H9 (cell line): ENCODE measurements at places on chromosomes 12 and 14. TPM values are rescaled to one million over a fixed set of nuclear protein-coding genes. Genes with fewer than 3 reads are reported as not detected.

Gene PLA2G1B
- total RNA-seq, result not detected in 2 replicates

Gene MED13L
- 51.3 and 52.4 TPM in 2 replicates for total RNA-seq

Gene C3AR1
- not detected in 2 replicates for total RNA-seq

Gene AQP6
- total RNA-seq, result 0.09 and 0.11 TPM in 2 replicates

Gene ANKRD33
- total RNA-seq, result 0.61 and 0.81 TPM in 2 replicates

Gene KLHL33
- 0.04 TPM in 2 replicates for total RNA-seq

Gene PPP4R4
- 3.9 and 5.1 TPM in 2 replicates for total RNA-seq

Gene DYNC1H1
- 319 and 359 TPM in 2 replicates for total RNA-seq

Gene C2CD5
- 35.4 and 36.9 TPM in 2 replicates for total RNA-seq

Gene CLEC4C
- 0.26 TPM in 2 replicates for total RNA-seq

Gene PTHLH
- 0.35 and 0.39 TPM in 2 replicates for total RNA-seq

Gene PTGER2
- 0.68 and 1.0 TPM in 2 replicates for total RNA-seq

Gene SIX6
- not detected in 2 replicates for total RNA-seq

Gene HCAR3
- total RNA-seq, result not detected in 2 replicates

Gene KITLG
- total RNA-seq, result 11.7 and 12.1 TPM in 2 replicates

Gene WNT1
- not detected in 2 replicates for total RNA-seq

Gene SDSL
- total RNA-seq, result 0.46 and 1.1 TPM in 2 replicates

Gene PTPN6
- total RNA-seq, result 18.2 and 19.8 TPM in 2 replicates

DNA sequence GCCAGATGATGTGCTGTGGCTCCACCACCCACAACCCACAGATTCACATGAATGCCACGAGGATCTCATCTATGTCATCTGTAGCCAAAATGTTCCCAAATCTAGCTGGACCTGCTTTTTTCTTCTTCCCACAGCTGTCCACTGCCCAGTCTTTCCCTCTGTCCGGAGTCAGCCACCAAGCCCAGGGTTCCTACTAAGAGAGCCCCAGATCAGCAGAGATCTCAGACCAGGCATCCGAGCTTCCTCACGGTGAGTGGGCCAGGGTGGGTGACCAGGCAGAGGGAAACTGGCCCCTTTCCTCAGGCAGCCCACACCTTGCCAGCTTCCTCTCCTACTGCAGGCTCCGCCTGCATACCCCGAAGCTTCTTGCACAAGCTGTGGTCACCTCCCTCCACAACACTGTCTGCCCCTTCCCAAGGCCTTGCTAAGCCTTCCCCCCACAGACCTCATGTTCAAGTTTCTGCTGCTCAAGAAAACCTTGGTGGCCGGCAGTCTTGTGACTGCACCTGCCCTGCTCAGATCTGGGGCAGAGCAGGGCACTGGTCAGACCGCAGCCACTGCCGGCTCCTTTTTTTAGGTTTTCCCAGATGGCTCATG is 81.4 kb downstream of the ACTN1 start:
- no peak for DNase-seq

GRCh38 chr12:101969-102878 is 35.7 kb downstream of the IQSEC3 start:
- DNase-seq, result peak; percentile 54

- no peak for DNase-seq
Measured at GRCh38 chr14:74567646-74568379, 44.2 kb downstream of the LTBP2 start.

- no peak for DNase-seq
Measured at GRCh38 chr12:56670836-56671235, 17.2 kb downstream of the PTGES3 start.

DNA sequence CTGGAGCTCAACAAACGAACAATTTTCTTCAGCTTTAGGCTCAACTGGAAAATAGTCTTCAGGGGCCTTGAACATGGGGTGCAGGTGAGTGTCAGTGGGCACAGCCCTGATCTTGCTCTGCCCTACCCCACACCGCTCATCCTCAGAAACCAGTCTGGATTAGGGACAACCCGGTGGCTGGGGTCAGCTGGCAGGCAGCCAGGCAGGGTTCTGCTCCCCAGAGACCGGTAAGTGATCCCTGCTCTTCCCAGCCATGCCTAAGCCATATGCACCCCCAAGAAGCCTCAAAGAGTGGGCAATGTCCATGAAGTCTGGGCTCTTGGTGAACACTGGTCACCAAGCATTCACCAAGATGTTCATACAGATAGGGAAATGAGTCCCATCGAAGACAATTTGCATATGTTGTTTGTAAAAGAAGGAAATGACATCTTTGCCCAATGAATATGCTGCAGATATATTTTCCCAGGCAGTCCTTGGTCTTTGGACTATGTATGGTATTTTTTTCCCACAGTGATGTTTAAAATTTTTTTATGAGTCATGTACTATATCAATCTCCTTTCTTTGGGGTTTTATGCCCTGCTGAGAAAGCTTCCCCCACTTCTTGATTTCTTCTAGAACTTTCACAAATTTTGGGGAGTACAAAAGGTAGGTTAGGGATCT is 63.9 kb upstream of the VASH1 start:
- no peak for DNase-seq

- no peak for DNase-seq
Measured at GRCh38 chr12:109540526-109541412, 32.5 kb downstream of the MMAB start.

DNA sequence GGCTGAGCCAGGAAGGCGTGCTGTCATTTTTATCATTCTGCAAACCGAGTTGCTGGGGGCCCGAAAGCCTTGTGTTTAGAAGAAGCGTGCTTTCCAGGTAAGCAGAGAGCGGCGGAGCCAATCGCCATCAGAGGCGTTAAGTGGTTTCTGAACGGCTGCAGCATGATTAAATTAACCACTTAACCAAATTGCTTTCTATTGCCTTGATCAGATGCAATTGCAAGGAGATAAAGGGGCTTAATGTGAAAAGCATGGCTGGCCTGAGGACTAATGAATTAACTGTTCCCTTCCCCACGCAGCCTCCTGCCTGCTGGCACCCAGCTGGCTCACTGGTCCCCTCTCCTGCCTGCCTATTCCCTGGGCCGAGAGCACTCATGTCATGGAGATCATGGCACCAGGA is 36.6 kb upstream of the CHGA start:
- DNase-seq, result no peak

GRCh38 chr14:93186466-93186865 is 1.3 kb downstream of the LYSET start:
- no peak for DNase-seq

- peak; percentile 27 for DNase-seq
Measured at GRCh38 chr12:106145539-106146447, 7.0 kb upstream of the NUAK1 start.

GRCh38 chr12:25699454-25699853 is 146.4 kb upstream of the LMNTD1 start:
- DNase-seq, result no peak

DNA sequence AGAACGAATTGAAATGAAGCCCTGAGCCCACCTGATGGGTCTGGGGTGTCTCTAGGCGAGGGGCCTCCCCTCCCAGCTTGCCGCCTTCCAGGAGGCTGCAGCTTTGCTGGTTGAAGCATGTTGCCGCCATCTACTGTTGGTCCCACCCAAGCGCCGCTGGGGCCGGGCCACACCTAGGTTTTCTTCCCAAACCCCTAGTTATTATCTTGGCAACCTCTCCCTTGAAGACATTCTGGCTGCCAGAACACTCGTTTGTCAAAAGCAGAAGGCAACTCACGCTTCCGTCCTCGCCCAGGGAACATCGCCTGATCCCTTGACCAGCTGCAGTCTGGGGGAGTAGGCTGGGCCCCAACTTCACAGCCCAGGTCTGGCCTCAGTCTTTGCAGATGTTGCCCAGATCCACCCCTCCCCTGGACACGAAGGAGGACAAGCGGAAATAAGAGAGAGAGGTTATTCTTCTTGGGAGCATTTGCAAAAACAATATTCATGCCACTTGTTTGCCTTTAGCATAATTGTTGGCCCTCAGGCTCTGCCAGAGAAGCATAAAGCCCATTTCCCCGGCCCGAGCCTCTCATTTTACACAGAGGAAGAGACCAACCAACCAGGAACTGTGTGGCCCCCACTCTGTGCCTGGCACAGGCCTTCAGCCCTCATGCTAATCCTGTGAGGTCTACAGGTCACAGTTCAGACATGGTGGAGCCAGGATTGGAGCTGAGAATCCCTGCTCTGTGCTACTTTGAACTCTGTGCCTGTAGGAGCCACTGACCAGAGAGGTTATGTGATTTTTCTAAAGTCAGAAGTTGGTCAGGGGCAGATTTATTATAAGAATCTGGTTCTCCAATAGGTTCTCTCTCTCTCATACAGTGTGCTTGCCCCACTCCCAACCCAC is 6.8 kb downstream of the EMP1 start:
- DNase-seq, result peak; percentile 88

DNA sequence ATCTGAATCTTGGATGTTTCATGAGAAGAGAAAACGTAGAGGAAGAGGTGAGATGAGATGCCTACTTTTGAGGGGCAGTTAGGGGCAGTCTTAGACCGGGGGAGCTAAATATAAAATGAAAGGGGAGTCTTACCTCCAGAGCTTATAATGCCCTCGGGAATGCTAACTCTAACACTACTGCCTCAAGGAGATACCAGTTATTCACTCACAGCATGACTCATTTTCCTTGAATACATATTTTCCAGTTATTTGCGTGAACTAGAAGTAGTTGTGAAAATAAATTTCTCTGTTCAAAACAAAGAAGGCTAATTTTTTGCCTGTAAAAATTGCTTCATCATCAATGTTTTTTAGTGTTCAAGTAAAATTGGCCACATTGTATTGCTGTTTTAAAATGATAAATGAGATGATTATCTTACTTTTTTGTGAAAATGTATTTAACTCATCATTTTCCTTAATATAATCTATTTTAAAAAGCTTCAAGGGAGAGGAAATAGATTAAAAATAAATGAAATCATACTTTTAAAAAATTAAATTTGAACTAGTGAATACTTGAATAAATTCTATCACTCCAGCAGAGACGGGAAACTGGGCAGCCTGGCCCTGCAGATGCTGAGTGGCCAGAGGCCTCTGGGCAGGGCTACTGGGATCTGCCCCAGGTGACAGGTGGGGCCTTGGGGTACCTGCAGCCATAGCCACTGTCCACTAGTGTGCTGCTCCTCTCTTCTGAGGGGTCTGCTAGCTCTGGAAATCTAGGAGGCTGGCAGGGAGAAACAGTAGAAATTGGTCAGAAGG is 339.3 kb downstream of the EGLN3 start:
- peak; percentile 28 for DNase-seq

- DNase-seq, result no peak
Measured at GRCh38 chr12:31715283-31715825, 13.5 kb downstream of the AMN1 start.

DNA sequence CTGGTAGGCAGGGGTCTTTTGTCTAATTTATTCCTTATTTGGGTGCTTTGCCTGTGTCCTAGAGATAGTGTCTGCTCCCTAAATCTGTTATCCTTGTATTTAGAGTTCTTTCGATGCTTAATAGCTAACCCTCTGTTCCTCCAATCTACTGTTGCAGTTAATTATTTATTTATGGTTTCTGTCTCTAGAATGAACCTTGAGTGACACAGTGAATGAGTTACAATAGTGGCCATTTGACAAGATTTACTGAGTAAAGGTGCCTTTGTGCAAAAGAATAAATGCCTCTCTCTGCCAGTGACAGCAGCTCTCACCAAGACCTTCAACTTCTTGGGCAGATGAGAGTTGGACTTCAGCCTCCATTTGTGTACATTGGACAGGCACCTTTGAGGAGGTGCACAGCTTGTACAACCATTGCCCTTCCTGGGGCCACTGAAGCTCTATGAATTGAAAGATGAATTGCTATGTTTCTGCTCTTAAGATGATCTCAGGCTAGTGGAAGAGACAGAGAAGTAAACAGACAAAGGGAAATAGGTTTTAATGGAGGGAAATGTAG is 165.9 kb downstream of the DERA start:
- DNase-seq, result no peak

- no peak for DNase-seq
Measured at GRCh38 chr14:31051511-31051910, 25.3 kb upstream of the STRN3 start.

- DNase-seq, result no peak
Measured at GRCh38 chr12:123006977-123007376, 26.5 kb downstream of the ARL6IP4 start.

DNA sequence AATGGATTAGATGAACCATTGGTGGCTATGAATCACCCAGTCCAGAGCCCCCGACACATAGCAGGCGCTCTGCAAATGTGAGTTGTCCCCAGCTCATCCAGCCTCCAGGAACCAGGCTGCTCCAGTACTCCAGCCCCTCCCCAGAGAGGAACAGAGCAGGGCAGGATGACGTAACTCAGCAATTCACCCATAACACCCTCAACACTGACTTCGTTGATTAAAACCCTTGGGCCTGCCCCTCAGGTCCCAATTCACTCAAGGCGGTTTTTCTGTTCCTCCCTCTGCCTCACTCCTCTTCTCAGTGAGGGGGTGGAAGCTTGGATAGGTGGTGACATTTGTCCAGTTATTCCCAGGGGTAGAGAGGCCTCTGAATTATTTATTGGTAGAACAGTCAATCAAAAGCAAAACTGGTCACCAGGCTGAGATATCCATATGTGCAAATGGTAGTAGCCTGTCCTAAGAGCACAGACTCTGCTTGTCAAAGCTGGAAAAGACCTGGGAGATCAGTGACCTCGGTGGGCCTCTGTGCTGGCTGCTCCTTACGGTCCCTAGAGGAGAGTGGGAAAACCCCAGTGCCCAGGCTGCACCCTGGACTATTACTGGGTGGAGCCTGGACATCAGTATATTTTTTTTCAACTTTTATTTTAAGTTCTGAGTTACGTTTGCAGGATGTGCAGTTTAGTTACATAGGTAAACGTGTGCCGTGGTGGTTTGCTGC is 97.0 kb downstream of the CMKLR1 start:
- no peak for DNase-seq

GRCh38 chr14:81231540-81231939 is 10.8 kb upstream of the GTF2A1 start:
- DNase-seq, result no peak

DNA sequence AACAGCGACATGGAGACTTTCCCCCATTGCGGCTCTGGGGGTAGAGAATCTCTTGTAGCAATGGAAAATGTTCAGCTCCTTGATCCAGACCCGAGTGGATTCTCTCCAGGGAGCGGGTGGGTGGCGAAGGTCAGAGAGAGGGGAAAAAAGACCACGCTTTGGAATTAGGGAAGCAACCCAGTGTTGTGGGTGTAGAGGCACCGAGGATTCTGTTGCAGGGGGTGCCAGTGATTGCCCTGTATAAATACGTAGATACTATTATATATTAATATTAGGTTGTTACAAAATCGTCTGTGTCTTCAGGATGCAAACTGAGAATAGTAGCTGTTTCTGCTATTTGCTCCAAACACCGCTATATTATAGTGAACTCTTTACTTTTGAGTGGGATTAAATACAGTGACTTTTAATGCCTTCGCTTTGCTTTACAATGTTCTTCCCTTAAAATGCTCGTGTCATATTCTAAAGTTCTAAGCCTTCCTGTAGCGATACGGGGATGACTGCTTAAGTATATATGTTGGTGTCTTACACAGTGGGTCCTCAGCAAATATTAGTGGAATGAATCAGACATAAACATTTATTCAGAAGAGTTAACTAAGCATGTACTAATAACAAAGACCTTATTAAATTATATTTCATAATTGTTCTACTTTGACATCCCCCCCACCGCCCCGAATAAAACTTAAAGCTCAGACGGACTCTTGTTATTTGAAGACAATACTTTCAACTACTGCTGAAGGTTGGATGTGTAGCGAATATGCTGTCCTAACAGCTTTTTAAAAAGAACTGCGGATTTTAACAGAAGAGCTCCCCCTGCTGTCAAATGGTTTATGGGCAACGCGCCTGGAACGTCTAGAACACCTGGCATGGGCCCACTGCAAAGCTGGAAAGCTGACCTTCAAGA is 136.4 kb upstream of the KRAS start:
- peak; percentile 80 for DNase-seq
